ENCODE measurements at places on chromosomes 11 and 22. TPM values are rescaled to one million over a fixed set of nuclear protein-coding genes. Genes with fewer than 3 reads are reported as not detected.

The PRG3 gene
- not detected for total RNA-seq

The PRG2 gene
- not detected for total RNA-seq

The VWCE gene
- total RNA-seq: not detected

The FOLR1 gene
- total RNA-seq: not detected

- no peak for DNase-seq
These were observed 131.9 kb upstream of the SERPIND1 start for GRCh38 chr22:20641919-20642579.

- peak; percentile 63 for DNase-seq
These were observed 749 bp upstream of the BEST1 start for GRCh38 chr11:61949169-61950034.

GRCh38 chr11:114322934-114323333, 26.7 kb downstream of the NNMT start:
- no peak for DNase-seq

DNA sequence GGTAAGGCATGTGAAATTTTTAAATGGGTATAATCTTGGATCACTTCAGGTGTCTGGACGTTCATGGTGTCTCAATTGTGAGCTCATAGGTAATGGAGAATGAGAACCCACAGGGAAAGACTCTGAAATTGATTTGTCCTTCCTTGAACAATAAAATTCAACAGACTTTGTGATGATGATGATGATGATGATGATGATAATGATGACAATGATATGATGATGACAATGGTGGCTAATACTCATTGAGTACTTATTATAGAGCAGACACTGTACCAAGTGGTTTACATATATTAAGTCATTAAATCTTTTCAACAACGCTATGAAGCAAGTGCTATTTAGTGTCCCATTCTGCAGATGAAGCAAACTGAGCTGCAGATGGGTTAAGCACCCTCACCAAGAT, 86.6 kb upstream of the BDNF start:
- no peak for DNase-seq

GRCh38 chr22:24816806-24817205, 10.8 kb downstream of the SGSM1 start:
- DNase-seq: no peak

- no peak for DNase-seq
These were observed 510.5 kb upstream of the CCDC179 start for GRCh38 chr11:23370580-23371275.

DNA sequence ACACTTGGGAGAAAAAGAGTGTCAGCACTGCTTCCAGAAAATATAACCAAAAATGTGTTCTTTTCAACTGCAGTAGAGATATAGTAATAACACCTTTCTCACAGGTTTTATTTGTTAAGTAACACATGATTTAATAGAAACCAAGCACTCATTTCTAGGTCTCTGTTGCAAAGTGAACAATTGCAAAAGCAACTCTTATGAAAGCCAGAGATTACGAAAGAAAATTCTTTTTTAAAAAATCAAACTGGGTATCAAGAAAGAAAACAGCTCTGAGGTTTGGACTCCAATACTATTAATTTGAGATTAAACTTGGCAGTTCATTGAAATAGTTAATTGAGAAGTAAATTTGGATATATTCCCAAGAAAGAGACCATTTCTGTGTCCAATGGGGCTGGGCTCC, 9.8 kb upstream of the XKR3 start:
- no peak for DNase-seq

- DNase-seq: no peak
These were observed 88.8 kb upstream of the API5 start for GRCh38 chr11:43223026-43223425.

DNA sequence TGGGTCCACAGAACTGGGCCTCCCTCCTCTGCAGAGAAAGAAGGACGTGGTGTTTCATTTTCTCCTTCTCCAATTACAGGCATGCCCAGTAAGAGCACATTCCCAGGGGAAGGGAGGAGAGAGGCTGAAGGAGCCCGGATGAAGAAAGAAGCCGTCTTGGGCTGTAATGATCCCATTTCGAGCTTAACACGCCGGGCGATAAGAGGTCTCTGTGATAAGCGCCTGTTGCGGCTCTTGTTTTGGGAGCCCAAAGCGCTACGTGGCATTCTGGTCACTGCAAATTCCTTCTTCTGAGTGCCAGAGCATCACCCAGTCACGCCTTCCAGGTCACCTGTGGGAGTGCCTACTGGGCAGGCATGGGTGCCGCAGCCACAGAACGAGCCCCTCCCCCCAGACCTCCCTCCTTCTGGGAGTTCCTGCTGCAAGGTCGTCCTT, 57.5 kb downstream of the ANO1 start:
- no peak for DNase-seq

DNA sequence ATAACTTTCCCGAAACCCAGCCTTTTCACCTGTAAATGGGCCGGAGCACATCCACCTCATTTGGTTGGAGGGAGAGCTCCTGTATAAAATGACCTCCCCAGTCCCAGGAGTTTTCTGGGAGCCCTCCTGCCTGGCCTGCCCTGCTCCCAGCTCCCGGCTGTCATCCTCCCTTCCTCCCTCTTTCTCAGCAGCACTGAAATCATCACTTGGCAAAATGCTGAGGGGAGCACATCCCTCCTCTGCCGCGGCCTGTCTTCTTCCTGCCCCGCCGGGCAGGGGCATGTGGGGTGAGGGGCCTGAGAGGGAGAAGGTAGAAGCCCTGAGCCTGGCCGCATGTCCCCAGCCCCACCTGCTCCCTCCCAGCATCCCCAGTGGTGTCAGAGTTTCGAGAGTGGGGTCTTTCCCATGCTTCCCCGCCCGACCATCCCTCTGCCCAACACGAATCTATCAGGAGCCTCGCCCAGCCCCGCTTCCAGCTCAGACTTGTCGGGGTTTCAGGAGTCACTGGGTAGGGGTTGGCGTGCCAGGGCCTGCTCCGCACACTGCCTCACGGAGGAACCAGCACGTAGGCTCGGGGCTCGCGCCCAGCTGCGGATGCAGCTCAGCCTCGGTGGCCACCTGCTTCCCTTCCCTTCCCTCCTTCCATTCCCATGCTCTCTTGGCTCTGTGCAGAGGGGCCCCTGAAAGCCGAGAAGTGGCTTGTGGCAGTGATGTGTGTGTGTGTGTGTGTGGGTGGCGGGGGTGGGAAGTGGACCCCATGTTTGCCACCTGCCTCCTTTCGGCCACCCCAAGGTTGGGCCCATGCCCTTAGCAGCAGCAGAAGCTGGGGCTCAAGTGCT, 37.1 kb downstream of the NECTIN1 start:
- DNase-seq: no peak
